Testis (tissue), 5 donors: ENCODE measurements at places on chromosomes 3 and 15. TPM values are rescaled to one million over a fixed set of nuclear protein-coding genes. Genes with fewer than 3 reads are reported as not detected.

Gene NEK11
- polyA plus RNA-seq, result 35.9 TPM

Gene GOLGA8S
- 15.5 TPM for polyA plus RNA-seq

Gene SERINC4
- 11.7 TPM for polyA plus RNA-seq

Gene CYP8B1
- not detected for polyA plus RNA-seq

Gene ITGA11
- polyA plus RNA-seq, result 6.6 TPM

Gene SLC28A1
- polyA plus RNA-seq, result 0.26 TPM

Gene SLC24A5
- 1.8 TPM for polyA plus RNA-seq
